ENCODE measurements at places on chromosomes 2 and 18.

- DNase-seq, result no peak
These were observed 6.5 kb downstream of the CLHC1 start for GRCh38 chr2:55225481-55226020.

DNA sequence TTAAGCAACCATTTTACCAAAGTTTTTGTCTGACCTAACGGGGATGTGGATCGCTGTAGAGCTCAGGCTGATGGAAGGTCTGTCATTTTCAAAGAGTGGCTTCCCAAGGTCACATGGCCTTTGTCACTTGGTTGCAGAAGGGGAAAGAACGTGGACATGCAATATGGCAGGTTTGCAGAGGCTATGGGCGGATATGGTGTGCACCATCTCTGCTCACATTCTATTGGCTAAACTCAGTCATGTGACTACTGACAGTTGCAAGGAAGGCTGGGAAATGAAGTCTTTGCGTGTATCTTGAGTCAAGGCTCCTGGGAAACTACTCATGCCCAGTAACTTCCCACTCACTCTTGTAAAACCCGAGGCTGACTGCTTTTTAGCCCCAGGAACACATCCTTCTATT, 96.8 kb downstream of the ST6GAL2 start:
- no peak for DNase-seq

DNA sequence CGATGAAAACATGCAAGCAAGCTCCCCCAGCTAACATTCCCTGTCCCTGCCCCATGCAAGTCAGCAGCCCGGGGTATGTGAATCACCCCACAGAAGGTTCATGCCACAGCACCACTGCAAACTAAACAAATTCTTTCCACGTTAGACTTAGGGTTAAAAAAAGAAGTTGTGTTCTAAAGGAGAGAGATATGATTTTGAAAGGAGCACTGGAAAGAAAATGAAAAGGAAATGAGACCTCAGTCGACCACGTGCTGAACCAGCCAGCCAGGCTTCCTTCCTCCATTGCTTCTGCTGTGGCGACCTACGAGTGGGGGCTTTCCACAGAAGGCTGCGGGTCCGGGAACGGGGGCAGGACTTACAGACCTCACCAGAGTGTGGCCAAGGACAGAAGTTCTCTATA, 52.0 kb downstream of the ARL4C start:
- no peak for DNase-seq

DNA sequence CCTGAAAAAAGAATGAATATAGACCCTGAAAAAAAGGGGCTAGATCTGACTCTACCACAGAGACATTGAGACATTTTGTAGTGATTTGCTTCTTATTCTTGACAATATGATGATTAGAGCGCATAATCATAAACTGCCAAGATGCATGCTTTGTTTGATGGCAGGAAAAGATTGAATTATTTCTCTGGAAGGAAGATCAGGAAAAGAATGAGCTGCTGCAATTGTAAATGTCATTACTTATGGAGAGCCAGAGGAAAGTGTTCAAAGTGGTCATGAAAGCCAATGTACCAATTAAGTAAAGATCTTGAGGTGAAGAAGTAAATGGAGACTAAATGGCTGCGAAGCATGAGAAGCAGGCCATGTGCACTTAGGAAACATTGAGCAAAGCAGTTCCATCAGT, 126.4 kb upstream of the NXPH2 start:
- no peak for DNase-seq

- no peak for DNase-seq
These were observed 35.3 kb downstream of the LRRFIP1 start for GRCh38 chr2:237662671-237663093.

DNA sequence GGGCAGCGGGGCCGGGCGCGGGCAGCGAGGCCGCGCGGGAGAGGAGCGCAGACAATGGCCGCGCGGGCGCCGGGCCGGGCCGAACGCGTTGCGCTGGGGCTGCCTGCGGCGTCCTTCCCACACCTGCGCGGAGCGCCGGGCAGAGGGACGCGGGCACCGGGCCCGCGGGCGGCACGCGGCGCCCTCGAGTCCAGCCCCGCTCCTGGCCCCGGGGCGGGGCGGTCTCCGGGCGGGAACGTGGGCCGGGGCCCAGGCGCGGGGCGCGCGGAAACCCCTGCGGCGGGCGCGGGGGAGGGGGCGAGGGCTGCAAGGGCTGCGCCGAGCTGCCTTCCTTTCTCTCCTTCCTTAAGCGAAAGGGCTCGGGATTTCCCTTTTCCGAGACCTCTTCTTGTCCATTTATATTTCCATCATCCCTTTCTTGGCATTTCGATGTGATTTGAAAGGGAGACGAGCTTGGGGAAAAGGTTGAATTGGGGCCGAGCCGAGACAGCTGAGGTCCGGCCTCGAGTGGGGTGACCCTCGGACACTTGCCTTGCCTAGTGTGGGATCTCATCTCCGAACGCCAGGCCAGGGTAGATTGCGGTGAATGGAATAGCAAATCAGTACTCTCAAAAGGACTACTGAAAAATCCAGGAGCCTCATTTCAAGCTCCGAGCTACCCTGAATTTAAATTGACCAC, 676 bp downstream of the KLHL23 start:
- no peak for DNase-seq

GRCh38 chr2:124973396-124973795, 948.3 kb downstream of the CNTNAP5 start:
- no peak for DNase-seq

DNA sequence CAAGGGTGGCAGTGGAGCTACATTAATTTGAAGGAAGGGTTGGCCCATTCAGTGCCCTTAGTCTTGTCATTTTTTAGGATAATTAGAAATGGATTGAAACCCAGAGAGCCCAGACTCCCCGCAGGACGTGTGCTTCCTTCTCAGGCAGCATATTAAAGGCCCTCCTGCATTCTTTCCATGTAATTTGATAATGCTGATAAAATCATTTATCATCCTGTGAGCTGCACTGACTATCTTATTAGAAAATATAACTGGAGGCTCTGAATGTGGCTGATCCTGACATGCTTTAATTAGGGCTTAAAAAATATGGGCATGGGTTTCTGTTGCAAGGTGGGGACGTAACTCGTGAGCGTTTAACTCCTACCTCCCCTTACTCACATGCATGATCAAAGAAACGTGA, 148.1 kb downstream of the ACKR3 start:
- no peak for DNase-seq

- no peak for DNase-seq
These were observed 94.8 kb upstream of the CREB1 start for GRCh38 chr2:207434899-207435465.

GRCh38 chr2:28930205-28930604, 35.7 kb downstream of the WDR43 start:
- DNase-seq, result no peak

- DNase-seq, result no peak
These were observed 797.4 kb downstream of the CNTNAP5 start for GRCh38 chr2:124822516-124822915.

GRCh38 chr2:158644139-158644538, 151.0 kb upstream of the DAPL1 start:
- no peak for DNase-seq

DNA sequence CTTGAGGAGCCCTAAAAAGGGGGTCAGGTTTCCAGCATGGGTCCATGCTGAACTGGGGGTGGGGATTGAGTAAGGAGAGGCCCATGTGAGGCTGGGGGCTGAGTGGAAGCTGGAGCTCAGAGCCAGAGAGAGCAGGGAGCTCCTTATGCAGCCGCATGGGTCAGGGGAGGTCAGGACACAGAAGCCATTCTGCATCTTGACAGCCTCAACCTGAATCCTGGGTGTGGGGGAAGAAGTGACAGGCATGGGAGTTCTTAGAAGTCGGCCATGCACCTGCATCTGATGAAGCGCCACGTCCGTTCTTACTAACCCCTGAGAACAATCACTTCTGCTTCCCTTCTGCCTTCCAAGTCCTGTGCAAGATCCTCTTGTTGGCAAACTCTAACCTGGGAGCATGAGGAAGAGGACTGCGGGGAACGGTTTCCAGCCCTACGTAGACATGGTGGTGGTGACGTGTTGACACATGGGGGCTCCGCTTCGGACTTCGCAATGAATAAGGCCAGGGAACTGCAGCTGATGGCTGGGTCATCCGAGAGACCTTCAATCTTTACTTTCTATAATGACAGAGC, 22.3 kb downstream of the GNLY start:
- DNase-seq, result no peak

GRCh38 chr2:232609607-232610006, 23.8 kb upstream of the EFHD1 start:
- DNase-seq, result no peak

- DNase-seq, result no peak
These were observed 82.9 kb downstream of the ADCYAP1 start for GRCh38 chr18:987325-988186.

DNA sequence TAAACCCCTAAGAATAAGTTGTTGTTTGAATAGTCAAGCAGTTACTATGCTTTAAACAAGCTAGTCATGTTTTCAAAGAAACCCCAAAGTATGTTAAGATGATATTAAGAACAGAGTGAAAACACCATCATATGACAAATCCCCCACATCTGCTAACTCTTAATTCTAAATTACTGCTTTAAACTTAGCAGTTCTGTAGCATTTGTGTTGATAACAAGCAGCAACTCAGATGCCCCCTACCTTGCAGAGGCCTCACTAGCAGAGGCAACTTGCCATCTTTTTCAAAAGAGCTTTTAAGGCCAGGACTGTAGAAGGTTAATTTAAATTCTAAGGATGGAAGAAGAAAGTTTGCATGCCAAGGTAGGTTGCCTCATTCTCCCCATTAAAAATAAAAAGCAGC, 376.2 kb downstream of the SETBP1 start:
- no peak for DNase-seq

DNA sequence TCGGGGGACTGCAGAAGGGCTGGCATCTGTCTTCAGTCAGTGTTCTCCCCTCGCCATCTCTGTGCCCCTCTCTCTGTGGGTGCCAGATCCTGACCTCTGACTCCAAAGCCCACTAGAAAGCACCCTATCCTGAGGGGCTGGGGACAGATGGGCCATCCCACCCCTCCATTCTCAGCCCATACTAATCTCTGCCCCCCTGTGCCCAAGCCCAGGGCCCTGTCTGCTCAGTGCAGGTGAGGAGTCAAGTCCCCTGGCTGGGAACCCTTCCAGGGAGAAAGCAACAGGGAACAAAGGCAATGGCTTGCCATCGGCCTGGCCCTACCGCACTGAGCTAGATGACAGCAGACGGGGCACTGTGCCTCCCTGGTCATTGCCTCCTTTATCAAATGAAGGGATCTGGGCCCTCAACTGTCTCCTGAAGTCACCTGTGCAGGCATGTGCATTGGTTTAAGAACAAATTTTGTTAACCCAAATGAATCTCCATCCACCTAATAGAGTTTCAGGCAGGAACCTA, 42.7 kb upstream of the ID2 start:
- no peak for DNase-seq

GRCh38 chr2:64186699-64187605, 42.7 kb upstream of the PELI1 start:
- DNase-seq, result no peak

GRCh38 chr2:166891727-166892126, 3.4 kb downstream of the XIRP2 start:
- DNase-seq, result no peak

DNA sequence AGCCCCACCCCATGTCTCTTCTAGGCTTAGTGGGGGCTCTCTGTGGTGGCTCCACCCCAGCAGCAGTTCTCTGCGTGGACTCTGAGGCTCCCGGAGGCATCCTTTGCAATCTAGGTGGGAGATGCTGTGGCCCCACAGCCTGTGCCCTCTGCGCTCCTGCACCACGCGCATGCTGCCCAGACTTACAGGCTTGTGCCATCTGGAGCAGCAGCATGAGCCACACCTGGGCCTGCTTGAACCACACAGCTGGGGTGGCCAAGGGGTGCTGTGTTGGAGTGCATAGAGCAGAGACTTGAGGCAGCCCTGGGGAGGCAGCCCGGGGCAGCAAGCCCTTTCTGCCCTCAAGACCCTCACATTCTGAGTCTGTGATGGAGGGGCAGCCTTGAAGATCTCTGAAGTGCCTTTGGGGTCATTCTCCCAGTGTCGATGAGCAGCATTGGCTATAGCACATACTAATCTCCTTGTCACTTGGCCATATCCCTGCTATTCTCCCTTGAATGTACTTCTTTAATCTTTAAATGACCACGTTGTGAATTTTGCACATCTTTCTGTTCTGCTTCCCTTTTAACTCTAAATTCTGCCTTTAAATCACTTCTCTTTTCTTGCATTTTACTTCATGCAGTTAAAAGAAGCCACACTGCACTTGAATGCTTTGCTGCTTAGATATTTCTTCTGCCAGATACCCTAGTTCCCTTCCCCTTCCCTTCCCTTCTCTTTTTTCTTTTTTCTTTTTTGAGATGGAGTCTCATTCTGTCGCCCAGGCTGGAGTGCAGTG, 62.4 kb downstream of the NCAPH start:
- no peak for DNase-seq

DNA sequence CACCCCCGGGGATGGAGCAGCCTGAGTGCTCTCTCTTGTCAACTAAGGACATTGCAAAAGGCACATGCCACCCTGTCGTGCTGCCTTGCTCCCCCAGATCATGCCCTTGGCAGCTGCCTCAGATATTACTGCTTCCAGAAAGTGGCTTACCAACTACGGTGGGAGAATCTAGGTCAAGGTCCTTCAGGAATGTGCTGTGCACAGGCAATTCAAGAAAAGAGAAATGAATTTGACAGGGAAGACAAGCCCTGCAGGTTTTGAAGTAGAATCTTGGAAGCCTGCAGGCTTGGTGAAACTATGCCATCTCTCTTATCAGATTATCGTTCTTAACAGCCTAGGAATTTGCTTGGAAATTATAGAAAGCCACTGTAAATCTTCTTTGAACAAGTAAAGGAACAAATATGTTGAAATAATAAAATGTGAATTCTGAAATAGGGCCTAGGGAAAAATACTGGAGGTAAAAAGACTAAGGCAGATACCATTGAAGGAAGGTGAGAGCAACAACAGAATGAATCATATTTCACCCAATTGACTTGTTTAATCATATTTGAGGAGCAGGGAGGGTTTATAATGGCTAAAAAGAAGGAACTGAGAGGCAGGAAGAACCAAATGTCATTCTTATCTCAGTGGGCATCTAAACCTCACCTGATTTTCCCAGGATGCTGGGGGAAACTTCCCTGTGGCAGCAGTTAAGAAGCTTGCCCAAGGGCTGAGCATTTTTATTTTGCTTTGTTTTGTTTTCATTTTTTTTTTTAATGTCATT, 94.0 kb upstream of the GLS start:
- DNase-seq, result no peak

GRCh38 chr18:36412778-36413177, 115.3 kb downstream of the FHOD3 start:
- DNase-seq, result no peak

GRCh38 chr18:50895350-50896045, 16.6 kb downstream of the ME2 start:
- DNase-seq, result no peak

- peak; percentile 34 for DNase-seq
These were observed 1.4 kb upstream of the SETBP1 start for GRCh38 chr18:44679056-44679913.

- DNase-seq, result no peak
These were observed 5.0 kb downstream of the NAPG start for GRCh38 chr18:10530852-10531251.

- no peak for DNase-seq
These were observed 49.6 kb downstream of the ATP9B start for GRCh38 chr18:79118797-79119196.
